SW480 (cell line): ENCODE measurements at places on chromosomes 2 and 18.
A peak's percentile ranks its signal among the peaks of the same experiment; 100 is the strongest.

DNA sequence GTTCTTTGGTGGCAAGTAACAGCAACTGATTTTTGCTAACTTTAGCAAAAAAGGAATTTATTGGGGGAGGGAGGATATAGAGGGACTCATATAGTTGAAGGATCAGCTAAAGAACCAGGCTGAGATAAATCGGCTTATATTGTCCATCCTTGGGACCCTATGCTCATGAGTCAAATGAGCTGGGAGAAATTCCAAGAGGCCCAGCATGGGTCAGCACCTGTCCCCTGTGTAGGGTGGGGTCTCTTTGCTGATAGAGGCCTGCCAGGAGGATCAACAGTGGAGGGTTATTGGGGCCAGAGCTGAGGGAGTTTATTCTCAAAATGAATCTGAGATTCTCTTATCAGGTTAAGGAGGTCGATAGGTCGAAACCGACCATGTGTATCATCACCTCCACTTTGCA lies 97.2 kb downstream of the VAPA start:
- DNase-seq = no peak

- no peak for DNase-seq
These were observed 30.3 kb upstream of the ARHGEF4 start for GRCh38 chr2:130806370-130806769.

DNA sequence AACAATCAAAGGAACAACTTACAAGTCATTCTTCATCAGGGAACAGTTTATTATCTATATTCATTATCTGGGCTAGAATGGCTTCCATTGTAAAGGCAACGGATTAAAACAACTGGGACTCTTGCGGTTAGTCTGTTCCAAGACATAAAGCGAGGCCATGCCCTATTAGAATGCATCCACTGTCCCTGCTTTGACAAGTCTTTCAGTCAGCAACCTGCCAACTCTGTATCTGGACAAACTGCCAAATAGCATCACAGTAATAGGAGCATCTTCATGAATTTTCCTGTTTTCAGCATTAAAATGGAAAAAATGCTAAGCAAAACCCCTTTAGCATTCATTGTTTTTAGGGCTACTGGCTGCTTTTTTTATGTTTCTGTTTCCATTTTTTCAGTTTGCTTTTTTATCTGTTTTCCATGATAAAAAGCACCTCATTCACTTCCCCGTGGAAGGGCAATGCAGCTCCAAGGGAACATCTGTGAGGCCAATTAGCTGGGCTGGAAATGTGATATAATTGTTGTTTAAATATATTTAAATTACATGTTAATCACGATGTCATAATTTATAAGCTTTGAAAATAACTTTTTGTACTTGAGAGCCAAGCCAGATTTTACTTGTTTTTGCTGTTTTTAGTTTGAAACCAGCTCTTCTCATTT lies 834.3 kb downstream of the CPS1 start:
- DNase-seq = no peak

GRCh38 chr2:231398585-231398984 lies 3.1 kb downstream of the B3GNT7 start:
- no peak for DNase-seq

- no peak for DNase-seq
These were observed 159.7 kb downstream of the SPAG16 start for GRCh38 chr2:213443921-213444320.

- no peak for DNase-seq
These were observed 9.1 kb downstream of the NEURL3 start for GRCh38 chr2:96495982-96496629.

DNA sequence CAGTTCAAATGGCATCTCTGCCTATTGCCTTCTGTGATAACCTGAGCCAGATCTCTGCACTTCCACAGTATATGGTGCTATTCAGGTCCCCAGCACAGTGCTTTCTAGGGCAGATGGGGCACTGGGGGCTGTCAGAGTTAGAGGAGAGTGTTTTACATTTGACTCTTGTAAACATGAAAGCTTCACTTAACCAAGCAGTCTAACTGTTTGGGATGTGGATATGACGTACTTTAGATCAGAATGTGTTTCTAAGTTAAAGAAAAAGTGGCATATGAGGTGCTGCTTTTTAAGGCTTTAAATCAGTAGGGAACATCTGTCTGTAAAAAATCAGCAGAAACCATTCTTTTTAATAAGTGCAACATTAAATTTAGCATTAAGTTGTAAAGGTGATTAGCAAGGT lies 75.7 kb downstream of the MYO1B start:
- DNase-seq = no peak

DNA sequence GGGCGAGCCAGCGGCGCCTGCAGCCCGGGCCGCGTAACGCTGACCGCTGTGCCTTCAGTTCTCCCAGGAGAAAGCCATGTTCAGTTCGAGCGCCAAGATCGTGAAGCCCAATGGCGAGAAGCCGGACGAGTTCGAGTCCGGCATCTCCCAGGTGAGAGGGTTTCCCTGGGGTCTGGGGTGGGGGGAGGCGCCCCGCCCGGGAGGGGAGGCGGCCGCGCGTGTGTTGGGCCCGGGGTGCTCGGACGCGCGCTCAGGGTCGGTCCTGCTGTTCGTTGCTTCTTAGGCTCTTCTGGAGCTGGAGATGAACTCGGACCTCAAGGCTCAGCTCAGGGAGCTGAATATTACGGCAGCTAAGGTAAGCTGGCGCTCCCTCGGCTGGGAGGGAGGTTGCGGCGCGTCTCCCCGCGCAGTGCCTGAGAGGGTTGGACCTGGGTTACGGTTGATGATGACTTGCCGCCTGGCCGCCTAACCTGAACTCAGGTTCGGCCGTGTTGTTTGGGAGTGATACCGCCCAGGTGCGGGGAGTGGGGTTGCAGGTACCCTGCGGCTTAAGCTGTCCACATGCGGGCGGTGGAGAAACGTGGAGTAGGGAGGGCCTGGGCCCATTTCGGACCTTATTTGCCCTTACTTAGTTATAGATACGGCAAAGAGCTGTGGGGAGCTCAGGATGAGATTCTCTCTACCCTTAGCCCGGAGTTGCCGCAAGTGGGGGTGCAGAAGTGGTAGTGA lies 638 bp downstream of the RPS7 start:
- DNase-seq = no peak

GRCh38 chr2:88919087-88919738 lies 227.7 kb downstream of the RPIA start:
- DNase-seq = peak; percentile 25
